ENCODE measurements at places on chromosomes 2 and 18.

DNA sequence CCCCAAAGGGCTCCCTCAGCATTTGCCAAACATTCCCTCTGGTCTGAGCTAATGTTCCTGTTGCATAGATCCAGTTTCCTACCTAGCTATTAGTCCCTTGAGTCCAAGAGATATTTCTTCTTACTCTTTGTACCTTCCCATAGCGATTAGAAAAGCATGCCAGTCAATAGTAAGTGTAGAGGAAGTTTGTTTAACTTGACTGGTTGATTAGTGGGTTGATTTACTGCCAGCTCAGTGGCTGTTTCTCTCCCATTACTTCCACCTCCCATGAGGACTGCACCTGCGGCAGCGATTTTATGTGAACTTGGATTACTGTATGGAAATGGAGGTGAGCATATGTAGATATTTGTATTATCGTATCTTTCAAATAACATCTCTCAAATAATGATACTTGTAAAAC, 1748.4 kb upstream of the CELF4 start:
- DNase-seq, result no peak

DNA sequence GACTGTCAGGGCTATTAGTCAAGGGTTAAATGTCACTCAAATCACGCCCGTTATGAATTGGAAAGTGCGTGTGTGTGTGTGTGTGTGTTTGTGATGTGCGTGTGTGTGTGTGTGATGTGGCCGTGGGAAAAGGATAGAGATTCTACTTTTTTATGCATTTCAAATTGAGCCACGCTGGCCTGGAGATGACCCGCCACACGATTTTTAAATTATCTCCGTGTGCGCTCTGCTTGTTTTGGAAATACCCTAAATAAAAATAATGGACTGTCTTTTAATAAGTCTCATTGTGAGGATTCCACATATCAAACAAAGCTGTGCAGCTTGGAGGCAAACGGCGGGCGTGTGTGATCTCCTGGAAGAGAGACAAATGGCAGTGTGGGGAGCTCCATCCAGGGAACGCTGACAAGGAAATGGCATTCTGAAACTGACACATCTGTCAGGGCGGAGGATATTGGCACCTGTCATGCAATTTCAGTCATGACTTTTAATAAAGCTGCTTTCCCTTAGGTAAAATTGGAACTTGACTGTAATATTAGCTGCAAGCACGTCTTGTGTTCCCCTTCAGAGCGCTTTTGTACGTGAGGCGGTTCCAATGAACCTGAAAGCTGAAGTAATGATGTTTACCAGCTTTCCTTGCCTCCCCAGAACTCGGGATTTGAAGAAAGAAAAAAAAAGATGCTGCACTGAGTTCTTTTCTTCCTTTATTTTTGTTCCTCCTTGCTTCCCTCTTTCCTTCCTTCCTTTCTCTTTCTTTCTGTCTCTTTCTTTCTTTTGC, 381.8 kb upstream of the SMIM21 start:
- peak; percentile 62 for DNase-seq

DNA sequence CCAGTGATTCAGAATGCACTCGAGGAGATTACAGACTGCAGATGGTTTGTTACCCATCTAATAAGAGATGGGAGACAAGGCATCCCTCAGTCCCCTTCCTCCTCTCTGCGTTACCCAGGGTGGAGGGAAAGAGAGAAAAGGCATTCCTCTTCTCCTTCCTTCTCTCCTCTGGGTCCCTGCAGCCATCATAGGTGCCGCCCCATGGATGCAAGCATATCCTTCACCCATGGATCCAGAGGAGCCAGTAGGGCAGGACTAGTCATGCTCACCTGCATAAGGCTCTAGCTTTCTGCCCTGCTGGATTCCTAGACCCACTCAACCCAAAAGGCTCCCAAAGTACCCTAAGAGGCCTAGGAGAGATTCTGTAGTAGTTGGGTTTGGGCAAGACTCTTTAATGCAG, 20.4 kb downstream of the CMPK2 start:
- no peak for DNase-seq

- DNase-seq, result no peak
Observed at GRCh38 chr2:199922856-199923255, 11.8 kb downstream of the C2orf69 start.

DNA sequence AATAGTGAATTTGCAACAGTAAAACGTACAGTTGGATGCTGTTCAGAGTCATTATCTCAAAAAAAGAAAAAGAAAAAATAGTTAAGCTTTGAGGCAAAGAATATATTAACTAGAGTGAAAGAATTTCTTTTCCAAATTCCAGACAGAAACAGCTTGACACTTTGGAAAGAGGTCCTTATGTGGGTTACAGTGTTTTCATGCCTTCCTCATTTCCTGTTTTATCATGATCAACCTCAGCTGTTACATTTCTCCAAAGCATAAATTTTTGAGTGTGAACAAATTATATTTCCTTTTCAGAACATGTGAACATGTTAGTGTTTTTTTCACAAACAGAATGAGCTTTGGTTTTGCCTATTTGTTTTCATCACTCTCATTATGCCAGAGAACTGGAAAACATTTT, 13.6 kb downstream of the FRZB start:
- no peak for DNase-seq

GRCh38 chr2:20449501-20450200, 2.8 kb downstream of the RHOB start:
- no peak for DNase-seq

DNA sequence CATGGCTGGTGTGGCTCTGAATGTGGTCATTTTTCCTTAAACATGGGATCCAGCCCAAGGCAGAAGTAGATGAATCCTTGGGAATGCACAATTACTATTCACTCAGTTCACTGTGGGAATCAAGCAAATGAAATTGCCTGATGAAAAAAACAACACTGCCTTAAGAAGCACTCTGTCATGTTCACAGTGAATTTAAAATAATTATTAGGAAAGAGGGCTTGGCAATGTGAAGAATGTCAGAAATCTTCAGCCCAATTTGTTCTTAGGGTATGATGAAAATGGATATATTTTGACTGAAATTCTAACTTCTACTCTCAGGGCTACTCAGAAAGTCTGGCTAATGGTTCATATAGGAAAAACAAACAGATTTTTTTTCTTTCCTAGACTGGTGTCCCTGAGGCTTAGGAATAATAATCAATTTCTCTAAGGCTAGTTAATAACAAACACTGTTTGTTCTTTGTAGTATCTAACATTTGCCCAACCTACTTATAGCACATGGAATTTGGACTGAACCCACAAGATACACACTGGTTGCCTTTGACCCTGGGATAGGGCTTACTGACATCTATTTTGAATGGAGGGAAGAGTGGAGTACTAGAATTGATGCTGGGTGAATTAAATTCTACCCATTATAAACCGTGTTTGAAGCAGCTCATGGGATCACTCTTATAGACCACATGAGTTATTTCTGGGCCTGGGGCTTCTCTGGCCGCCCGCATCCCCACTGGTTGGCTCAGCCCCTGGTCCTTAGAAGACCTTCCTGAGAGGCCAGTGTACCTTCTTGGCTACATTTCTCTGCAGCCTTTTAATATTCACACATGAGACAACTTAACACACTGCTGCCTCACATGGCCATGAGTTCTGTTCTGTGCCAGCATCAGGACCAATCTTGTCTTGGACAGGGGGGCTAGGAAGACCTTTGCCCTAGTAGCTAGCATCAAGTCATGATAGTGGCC, 8.3 kb upstream of the MRPL33 start:
- DNase-seq, result no peak

DNA sequence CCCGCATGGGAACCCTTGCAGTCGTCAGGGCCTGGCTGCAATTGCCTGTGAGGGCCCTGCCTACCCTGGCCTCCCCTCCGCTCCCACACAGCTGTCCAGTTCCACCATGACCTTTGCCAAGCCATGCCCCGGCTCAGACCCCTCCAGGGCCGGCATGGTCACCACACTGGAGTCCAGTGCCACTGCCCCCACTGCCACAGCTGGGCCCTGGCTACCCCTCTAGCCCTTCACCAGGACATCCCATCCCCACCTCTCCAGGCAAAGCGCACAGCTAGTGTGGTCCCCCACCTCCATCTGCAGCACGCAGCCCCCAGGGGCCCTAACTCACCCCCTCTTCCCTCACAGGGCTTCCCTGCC, 70.3 kb upstream of the SMAD7 start:
- peak; percentile 25 for DNase-seq

DNA sequence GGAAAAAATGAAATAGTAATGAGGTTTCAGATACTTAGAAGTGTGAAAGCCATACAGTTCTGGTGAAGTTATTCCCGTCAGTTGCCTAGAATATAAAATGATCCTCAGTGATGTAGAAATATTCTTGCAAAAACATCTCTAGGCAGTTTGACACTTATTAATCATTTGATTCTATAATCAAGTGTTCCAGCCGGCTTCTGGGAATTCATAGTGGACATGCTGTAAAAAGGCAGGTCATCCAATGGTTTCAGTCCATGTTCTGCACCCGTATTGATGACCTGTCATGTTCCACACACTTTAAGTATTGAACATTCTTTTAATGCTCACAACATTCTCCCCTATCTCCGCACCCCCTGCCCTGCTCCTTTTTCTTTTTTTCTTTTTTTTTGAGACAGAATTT, 19.8 kb downstream of the ARPC2 start:
- no peak for DNase-seq

DNA sequence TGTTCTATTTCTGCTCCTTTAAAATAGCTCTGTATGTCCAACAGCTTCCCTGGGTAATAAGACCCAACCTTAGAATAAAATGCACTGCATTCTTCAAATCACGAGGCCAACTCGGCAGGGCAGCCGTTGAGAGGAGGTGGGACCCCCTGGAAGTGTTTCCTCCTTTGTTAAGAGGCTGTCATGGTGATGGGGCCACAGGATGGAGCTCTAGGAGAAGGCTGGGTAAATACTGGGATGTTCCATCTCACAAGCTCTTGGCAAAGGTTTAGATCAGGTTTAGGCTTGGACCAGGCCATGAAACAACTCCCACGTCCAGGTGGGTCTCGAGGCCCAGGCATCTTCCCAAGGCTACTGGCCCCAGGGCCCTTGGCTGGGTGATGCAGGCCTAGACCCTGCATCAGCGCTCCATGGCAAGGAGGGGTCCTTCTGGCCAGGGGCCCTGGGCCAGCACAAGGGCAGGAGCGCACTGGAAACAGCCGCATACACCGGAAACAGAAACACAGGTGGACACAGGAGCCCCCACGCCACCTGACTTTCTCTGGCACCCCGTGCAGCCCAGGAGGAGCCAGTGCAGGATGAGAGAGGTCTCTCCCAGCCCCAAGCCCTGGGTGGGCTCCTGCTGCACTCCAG, 38.8 kb upstream of the OTOS start:
- DNase-seq, result no peak

GRCh38 chr18:23587220-23587642, 925 bp upstream of the NPC1 start:
- no peak for DNase-seq

DNA sequence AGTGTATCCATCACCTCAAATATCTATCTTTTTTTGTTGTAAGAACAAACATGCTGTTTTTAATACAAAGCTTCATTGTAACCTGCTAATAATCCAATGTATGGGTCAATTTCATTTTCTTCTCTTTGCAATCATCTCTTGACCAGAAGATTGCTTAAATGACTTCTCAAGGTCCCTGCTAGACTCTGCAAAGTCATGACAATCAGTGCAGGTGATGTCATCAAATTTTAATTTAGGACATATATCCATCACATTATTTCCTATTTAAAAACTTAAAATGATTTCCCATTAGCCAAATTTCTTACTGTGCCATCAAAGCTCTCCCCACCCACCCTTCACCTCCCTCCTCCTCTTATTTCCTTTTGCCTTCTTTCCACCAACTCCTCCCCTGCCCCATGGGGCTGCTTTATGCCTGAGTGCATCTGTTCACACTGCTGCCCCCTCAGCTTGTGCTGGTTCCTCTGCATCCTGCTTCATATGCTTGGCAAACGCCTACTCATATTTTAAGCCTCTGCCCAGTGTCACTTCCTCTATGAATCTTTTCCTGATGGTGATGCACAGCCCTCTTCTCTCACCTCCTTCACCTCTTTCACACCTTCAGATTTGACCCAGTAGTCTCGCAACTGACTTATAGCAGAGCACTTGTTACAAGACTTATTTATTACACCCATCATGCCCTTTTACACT, 20.3 kb downstream of the PLEK start:
- DNase-seq, result no peak

DNA sequence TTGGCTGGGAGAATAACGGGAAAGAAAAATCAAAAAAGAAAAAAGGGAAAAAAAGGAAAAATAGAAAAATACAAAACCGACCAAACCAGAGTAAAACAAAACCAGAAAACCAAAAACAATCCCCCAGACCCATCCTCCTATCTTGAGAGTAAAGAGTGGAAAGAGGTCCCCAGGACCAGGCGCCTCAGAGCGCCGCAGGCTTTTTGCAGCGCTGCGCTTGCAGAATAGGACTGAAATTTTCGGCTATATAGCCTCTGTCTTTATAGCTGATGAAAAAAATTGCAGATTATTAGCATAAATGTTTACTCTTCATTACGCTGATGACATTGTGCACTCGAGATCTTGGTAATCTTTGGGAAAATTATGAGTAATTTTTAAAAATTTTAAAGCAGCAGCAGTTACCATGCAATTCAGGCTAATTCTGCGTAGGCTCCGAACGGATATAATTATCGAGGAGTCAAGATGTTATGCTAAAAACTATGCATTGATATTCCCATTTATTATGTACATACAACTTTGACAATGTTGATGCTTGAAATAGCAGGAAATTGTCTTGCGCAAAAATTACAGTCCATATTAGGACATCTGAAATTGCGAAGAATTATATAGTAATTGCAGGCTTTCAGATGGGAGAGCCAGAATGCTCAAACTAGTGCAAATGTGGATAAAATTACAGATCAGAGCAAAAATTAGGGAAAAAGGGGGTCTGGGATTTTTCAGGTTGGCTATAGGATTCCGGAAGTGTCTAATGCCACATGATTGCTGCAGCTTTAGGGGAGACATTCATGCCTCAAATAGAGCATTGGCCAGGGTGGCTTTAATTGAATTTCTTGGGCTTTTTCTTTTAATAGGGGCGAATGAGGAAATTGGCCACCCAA, 8.3 kb downstream of the DLX1 start:
- no peak for DNase-seq

GRCh38 chr2:46913471-46914381, 1.9 kb downstream of the MCFD2 start:
- DNase-seq, result no peak

- no peak for DNase-seq
Observed at GRCh38 chr2:239351687-239352086, 49.1 kb downstream of the HDAC4 start.

- DNase-seq, result peak; percentile 28
Observed at GRCh38 chr18:12102136-12102842, 8.6 kb downstream of the ANKRD62 start.
